ENCODE measurements at places on chromosomes 5 and 9.
A peak's percentile ranks its signal among the peaks of the same experiment; 100 is the strongest.

DNA sequence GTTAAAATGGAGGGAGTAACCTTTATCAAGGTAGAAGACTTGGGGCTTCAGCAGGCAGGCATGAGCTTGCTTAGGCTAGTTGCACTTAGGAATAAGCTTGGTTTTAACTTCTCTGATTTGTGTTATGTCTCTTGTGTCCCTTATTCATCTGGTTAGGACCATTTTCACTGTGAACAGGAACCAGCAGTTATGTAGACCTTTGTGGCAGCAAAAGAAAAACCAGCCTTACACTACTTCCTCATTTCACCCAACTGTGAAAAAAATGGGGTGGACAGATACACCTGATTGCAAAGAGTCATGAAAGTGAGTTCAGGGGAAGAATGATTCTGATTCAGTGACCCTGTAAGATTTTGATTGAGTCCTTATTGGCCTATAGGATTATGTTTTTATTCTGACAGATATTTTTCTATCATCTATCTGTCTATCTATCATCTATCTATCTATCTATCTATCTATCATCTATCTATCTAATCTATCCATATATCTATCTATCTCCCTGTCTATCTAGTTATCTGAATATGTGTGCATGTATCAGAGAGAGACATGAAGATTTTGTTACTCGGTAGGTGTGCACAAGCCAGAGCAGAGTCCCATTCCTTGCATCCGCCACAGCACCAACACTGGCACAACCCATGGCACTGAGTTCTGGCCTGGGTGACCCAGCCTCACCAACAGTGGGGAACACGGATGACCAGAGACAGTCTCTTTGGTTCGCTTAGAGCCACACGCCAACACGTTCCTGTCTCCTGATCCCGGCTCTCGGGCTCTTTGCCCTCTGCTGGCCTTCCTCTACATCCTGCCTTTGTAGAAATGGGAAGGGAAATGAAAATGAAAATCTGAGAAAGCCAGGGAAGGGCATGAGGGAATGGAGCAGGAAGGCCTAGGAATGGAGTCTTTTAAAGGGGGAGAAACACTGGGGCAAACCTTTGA, 1.3 kb upstream of the ZNF366 start:
- no peak for DNase-seq

DNA sequence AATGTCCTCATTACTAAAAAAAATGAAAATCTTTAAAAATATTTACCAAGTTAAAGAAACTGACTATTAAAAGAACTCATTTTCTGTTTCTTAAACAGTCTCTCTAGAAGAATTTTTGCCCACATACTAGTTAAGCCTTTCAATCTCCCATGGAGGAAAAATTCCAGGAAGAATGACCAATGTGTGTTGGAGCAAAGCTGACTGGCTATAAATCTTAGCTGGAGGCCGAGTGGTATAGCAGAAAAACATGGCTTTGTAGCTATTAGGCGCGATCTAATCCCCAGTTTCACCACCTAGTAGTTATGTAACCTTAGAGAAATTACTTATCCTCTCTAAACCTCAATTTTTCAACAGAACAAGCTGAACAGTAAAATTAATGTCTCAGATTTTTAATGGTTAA, 135.5 kb upstream of the PRLR start:
- no peak for DNase-seq

DNA sequence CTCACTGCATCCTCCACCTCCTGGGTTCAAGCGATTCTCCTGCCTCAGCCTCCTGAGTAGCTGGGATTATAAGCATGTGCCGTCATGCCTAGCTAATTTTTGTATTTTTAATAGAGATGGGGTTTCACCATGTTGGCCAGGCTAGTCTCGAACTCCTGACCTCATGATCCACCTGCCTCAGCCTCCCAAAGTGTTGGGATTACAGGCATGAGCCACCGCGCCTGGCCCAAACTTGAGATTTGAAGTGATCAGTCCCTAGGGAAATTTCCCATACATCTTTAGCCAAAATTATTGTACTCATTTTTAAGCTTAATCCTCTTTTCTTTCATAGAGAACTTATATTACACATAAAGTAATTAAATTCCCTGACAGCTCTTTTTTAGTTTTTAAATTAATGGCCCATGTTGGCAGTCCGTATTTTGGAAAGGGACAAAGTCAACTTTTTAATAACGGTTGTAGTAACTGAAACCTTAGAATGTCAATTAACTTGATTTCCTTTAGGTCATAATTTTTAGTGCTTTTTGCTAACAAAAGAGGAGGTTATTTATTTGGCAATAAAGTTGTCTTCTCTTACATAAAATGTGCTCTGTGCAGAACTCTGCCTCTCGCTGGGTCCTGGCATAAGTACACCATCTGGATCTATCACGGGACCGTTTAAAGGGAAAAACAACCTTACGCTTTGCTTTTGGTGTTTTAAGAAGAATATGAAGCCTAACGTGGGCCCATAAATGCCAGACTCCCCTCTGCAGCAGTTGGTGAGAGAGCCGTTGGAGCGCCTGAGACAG, 142.3 kb upstream of the OTULINL start:
- no peak for DNase-seq

DNA sequence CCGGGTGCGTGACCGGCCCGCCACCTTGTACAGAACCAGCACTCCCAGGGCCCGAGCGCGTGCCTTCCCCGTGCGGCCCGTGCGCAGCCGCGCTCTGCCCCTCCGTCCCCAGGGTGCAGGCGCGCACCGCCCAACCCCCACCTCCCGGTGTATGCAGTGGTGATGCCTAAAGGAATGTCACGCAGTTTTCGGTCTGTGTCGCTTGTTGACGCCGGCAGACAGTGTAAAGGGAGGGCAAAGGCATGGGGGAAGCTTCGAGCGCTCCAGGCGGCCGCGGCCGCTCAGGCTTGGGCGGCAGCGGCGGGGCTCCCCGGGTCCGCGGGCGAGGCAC, 1.3 kb downstream of the LRRC26 start:
- no peak for DNase-seq

GRCh38 chr5:169970339-169970738, 10.0 kb downstream of the INSYN2B start:
- no peak for DNase-seq

DNA sequence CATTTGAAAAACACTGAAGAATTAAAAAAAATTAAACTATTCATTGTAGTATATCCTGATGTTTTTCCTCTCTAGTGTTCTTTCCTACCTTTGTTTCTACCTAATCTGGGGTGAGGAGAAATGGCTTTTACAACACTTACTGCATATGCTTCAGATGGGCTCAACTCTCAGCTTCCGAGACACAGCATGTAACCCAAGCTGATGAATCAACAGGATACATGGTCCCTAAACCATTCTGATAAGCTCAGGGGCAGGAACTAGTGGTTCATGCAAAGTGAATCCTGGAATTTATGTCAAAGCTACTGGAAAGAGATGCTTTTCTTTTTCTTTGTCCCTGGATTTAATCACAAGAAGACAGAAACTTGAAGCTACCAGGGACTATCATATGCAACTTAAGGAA, 672.5 kb upstream of the RORB start:
- no peak for DNase-seq

GRCh38 chr9:36486933-36487481, 85.7 kb upstream of the MELK start:
- DNase-seq: no peak

GRCh38 chr9:86282077-86282978, at the start of gene ISCA1:
Gene ISCA1 (minus strand): TSS chr9:86282538. CDS start chr9:86282458, 80 bp downstream.
- peak; percentile 67 for DNase-seq

- no peak for DNase-seq
Measured at GRCh38 chr9:114363424-114363823, 24.4 kb downstream of the AKNA start.

DNA sequence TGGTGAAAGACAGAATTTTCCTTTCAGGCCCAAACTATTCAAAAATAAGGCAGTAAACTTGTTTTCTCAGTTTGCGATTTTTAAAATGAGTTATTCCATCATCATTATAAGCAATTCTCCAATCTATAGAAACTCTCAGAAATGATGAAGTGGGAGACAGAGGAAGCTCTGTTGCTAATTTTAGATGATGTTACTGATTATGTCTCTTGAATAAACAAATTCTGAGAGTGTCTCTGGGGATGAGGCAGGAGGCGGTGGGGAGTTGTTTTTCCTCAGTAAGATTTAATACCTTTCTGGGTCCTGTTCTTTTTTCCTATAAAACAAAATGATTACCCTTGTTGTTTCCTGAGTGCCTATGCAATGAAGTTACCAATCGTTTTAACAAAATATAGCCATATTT, 43.9 kb upstream of the TEX48 start:
- no peak for DNase-seq

DNA sequence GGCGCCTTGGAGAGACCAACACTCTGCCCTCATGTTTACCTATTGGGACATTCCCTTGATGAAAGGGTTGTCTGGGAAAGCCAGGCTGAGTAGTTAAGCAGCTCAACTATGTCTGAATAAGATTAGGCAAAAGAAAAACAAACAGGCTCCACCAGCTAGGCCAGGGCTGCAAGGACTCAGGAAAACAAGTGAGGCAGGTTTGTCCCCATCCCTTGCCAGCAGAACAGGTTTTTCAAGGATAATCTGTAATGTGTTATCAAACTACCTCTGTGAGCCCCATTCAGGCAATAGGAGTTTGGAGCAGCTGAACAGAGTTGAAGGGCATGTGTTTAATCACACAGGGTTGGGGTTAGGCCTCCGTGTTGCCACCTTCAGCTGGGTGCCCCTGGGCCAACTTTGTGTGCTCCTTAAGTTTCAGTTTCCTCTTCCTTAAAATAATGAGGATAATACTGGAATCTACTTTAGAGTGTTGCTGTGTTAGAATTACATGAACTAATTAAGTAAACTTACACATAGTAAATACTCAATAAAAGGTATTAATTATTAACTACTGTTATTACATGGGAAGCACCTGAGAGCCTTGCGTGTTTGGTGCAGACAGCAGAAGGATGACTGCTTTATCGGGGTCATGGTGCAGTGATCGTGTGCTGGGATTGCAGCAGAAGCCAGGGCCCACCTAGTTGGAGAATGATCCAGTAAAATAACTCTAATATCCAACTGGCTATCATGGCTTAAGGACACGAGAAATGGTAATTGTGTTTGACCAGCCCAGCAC, 72.1 kb upstream of the ATP10B start:
- no peak for DNase-seq
